Panc1 (cell line): ENCODE measurements at places on chromosomes 7 and 10. TPM values are rescaled to one million over a fixed set of nuclear protein-coding genes. Genes with fewer than 3 reads are reported as not detected.

Gene TMEM229A
- not detected for total RNA-seq

Gene FOXI2
- not detected for total RNA-seq

DNA sequence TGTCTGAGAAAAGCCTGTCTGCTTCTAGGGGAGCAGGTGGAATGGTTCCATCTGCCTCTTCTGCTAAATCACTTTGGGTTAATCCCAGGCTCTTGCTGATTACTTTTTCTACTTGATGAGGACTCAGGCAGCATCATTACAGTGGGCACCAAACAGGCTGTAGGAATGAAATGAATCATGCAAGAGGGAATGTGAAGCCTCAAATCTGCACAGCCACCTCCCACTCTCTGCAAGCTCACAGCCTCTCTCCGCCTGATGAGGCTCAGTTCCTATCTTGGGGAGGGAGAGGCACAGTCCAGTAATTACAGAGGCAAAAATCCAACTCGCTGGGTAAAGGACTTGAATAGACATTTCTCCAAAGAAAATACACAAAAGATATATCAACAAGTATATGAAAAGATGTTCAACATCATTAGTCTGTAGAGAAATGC lies 34.0 kb downstream of the HSPA12A start:
- DNase-seq = no peak

GRCh38 chr10:20955355-20955893 lies 58.3 kb upstream of the NEBL start:
- no peak for DNase-seq

DNA sequence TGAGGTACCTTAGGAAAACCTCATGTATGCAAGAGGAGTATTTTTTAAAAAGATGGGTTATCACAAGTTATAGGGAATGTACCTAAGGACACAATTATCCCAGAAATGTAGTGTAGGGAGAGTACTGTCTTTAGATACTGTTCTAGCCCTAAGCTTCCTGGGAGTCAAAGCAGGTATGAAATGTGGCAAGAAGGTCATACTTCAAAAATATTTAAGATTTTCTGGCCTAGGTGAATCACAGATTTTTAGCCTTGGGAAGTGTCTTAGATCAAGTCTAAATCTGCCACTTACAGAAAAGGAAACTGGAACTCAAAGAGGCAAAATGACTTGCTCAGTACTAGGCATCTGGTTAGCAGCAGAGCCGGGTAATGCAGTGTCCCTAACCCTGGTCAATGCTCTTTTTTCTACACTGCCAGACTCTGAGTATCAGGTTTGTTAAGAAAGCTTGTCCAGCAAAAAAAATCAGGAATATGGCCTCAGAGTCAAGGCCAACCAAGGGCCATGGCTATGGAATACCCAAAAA lies 13.9 kb downstream of the PIK3AP1 start:
- DNase-seq = no peak

- DNase-seq = no peak
Observed at GRCh38 chr10:102344067-102344466, 51.4 kb upstream of the NFKB2 start.
